ENCODE measurements at places on chromosomes 11 and 22. TPM values are rescaled to one million over a fixed set of nuclear protein-coding genes. Genes with fewer than 3 reads are reported as not detected.

The TIMP3 gene
- 35.2 TPM for total RNA-seq

The TRIM3 gene
- total RNA-seq: 26.5 TPM

The CDC45 gene
- 22.2 TPM for total RNA-seq

The MAP6 gene
- total RNA-seq: 0.89 TPM

The OR52H1 gene
- not detected for total RNA-seq

The SOX10 gene
- not detected for total RNA-seq

The MOV10L1 gene
- 0.89 TPM for total RNA-seq

The BCO2 gene
- 7.1 TPM for total RNA-seq

The NXPE4 gene
- total RNA-seq: not detected

The ARHGAP42 gene
- total RNA-seq: 3.2 TPM

The LRP4 gene
- total RNA-seq: 1.4 TPM

The DGCR8 gene
- total RNA-seq: 8.2 TPM

The KCNQ1 gene
- total RNA-seq: not detected

The THRSP gene
- not detected for total RNA-seq

The MEI1 gene
- total RNA-seq: 4.6 TPM

The MMP7 gene
- 0.71 TPM for total RNA-seq

The IL10RA gene
- not detected for total RNA-seq

The DPP3 gene
- 79.0 TPM for total RNA-seq

The TMEM132A gene
- 22.2 TPM for total RNA-seq

The PICALM gene
- 106 TPM for total RNA-seq

The ME3 gene
- total RNA-seq: 16.4 TPM

The BUD13 gene
- total RNA-seq: 13.8 TPM

The FOSL1 gene
- 31.4 TPM for total RNA-seq

The CARD18 gene
- total RNA-seq: not detected

The MUC6 gene
- total RNA-seq: not detected

The CDC42BPG gene
- total RNA-seq: 0.29 TPM

The CYB5R2 gene
- total RNA-seq: 93.7 TPM

The PLA2G6 gene
- 11.0 TPM for total RNA-seq

The C22orf31 gene
- not detected for total RNA-seq

The TIMM10 gene
- total RNA-seq: 43.8 TPM

The SCN3B gene
- 0.18 TPM for total RNA-seq

The PRR5 gene
- 8.4 TPM for total RNA-seq

The ARHGAP8 gene
- total RNA-seq: not detected

The ZNF214 gene
- 2.3 TPM for total RNA-seq

The MRGPRX3 gene
- not detected for total RNA-seq

The CCDC34 gene
- 8.0 TPM for total RNA-seq

The RHOD gene
- 11.2 TPM for total RNA-seq

The OLFML1 gene
- total RNA-seq: not detected

The OR4D5 gene
- total RNA-seq: not detected

The WNT7B gene
- 0.86 TPM for total RNA-seq

The ZP1 gene
- not detected for total RNA-seq

The ENTHD1 gene
- not detected for total RNA-seq

The OR8B2 gene
- total RNA-seq: not detected

The C1QTNF4 gene
- total RNA-seq: 2.6 TPM

The LRRC75B gene
- 6.1 TPM for total RNA-seq

The MB gene
- not detected for total RNA-seq
